Upper lobe of right lung (tissue), 1 donor: ENCODE measurements at places on chromosomes 6 and 20. TPM values are rescaled to one million over a fixed set of nuclear protein-coding genes. Genes with fewer than 3 reads are reported as not detected.
A peak's percentile ranks its signal among the peaks of the same experiment; 100 is the strongest.

GRCh38 chr6:127031511-127031910 is 87.0 kb upstream of the RSPO3 start:
- H3K27ac ChIP-seq: no peak overlapping the region
- no peak overlapping the region for H3K4me3 ChIP-seq
- no peaks in the 10 kb centered on the region for H3K36me3 ChIP-seq
- H3K27me3 ChIP-seq: no peaks in the 10 kb centered on the region
- H3K4me1 ChIP-seq: no peaks in the 10 kb centered on the region

DNA sequence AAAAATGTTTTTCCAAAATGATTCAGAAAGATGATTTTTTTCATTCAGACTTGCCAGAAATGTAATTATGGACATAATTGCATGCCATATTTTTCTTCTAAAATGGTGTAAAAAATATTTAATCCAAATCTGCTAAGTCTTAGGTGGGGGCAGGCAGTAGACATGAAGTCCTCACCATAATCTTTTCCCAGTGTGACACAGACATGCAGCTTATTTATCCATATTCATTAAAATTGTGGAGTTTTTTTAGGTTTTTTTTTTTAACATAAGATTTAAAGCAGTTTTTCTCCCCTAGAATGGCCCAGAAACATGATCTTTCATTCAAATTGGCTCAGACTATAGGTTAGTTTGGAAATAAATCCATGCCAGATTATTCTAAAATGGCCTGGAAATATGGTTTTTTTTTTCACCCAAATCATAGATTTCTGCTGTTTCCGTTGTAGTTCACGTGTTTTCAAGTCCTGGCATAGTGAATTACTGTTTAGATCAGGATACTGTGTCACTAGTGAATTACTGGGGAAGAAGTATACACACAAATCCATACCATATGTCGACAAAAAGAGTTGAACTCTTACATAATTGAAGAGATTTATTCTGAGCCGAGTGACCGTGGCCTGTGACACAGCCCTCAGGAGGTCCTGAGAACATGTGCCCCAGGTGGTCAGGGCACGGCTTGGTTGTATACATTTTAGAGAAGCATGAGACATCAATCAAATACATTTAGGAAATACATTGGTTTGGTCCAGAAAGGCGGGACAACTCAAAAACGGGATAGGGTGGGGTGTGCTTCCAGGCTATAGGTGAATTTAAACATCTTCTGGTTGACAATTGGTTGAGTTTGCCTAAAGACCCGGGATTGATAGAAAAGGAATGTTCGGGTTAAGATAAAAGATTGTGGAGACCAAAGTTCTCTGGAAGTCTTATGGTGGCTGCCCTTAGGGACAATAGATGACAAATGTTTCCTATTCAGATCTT is 33.9 kb downstream of the ZNF133 start:
- no peak for DNase-seq
- peaks cover 2% of the 10 kb centered on the region for H3K36me3 ChIP-seq
- no peak overlapping the region for H3K4me3 ChIP-seq
- no peaks in the 10 kb centered on the region for H3K4me1 ChIP-seq
- H3K27ac ChIP-seq: no peak overlapping the region

GRCh38 chr6:149147938-149148718 is 169.4 kb upstream of the TAB2 start:
- H3K4me1 ChIP-seq: peaks cover 4% of the 10 kb centered on the region
- H3K36me3 ChIP-seq: no peaks in the 10 kb centered on the region
- H3K27me3 ChIP-seq: no peaks in the 10 kb centered on the region
- H3K27ac ChIP-seq: no peak overlapping the region
- DNase-seq: no peak
- no peak overlapping the region for H3K4me3 ChIP-seq

GRCh38 chr6:140779991-140780596 is 1352.6 kb upstream of the GJE1 start:
- H3K4me1 ChIP-seq: no peaks in the 10 kb centered on the region
- no peaks in the 10 kb centered on the region for H3K27me3 ChIP-seq
- peak; percentile 27 for DNase-seq
- no peak overlapping the region for H3K27ac ChIP-seq
- H3K4me3 ChIP-seq: no peak overlapping the region

GRCh38 chr20:24766143-24766527 is 182.9 kb upstream of the CST7 start:
- no peaks in the 10 kb centered on the region for H3K27me3 ChIP-seq
- H3K4me1 ChIP-seq: no peaks in the 10 kb centered on the region
- no peak for DNase-seq
- no peak overlapping the region for H3K4me3 ChIP-seq
- H3K36me3 ChIP-seq: no peaks in the 10 kb centered on the region
- no peak overlapping the region for H3K27ac ChIP-seq

GRCh38 chr6:133410638-133411435 is 169.7 kb downstream of the EYA4 start:
- no peak for DNase-seq
- H3K4me3 ChIP-seq: no peak overlapping the region
- H3K27me3 ChIP-seq: no peaks in the 10 kb centered on the region
- H3K4me1 ChIP-seq: no peaks in the 10 kb centered on the region

Gene PREP
- 32.9 TPM for total RNA-seq

Gene SLC32A1
- total RNA-seq: not detected

DNA sequence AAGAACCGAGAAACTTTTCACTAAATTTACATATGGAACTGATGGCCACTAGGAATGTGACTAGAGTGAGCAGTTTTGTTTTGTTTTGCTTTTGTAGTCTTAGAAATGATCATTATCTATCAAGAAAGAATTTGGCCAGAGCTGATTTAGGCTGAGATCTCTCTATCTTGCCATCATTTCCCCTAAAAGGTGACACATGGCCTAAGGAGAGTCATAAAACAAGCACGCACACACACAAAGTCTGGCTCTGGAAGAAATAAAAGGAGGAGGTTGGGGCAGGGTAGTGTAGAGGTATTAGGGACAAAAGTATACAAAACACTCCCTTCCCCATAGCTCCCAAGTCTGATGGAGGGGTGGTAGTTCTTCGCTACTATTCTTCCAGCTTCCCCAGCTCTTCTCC is 56.4 kb downstream of the RIPOR2 start:
- H3K36me3 ChIP-seq: no peaks in the 10 kb centered on the region
- no peaks in the 10 kb centered on the region for H3K27me3 ChIP-seq
- H3K4me1 ChIP-seq: no peaks in the 10 kb centered on the region
- DNase-seq: no peak

DNA sequence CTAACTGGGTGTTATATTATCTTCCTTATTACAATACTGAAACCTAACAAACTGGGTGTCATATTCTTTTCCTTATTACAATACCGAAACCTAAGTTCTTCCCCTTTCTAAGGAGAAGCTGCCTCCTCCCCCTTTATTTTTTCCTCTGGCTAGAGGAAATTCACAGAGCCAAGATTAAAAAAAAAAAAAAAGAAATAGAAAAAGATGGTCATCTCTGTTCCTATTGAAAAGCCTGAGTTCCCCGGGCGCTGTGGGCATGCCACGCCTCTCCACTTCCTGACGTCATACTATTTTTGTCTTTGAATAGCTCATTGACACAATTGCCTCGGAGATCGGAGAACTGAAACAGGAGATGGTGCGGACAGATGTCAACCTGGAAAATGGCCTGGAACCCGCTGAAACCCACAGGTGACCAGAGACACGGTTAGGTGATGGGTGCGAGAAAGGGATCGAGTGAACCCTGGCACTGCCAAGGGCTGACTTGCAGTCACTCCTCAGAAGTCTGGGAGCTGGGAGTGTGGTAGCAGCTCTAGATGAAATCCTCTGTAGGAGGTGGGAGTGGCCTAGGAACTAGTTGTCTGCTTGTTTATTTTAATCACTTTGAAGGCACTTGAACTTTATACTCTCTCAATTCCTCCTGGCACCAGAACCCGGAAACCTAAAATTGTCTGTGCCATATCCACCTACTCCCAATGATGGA is 82.2 kb upstream of the NAA20 start:
- H3K36me3 ChIP-seq: peaks cover 26% of the 10 kb centered on the region
- H3K4me3 ChIP-seq: peak overlapping the region; percentile 38
- DNase-seq: peak; percentile 75
- peaks cover 84% of the 10 kb centered on the region for H3K4me1 ChIP-seq
- peak overlapping the region; percentile 81 for H3K27ac ChIP-seq

Gene HLA-DMA
- 197 TPM for total RNA-seq

DNA sequence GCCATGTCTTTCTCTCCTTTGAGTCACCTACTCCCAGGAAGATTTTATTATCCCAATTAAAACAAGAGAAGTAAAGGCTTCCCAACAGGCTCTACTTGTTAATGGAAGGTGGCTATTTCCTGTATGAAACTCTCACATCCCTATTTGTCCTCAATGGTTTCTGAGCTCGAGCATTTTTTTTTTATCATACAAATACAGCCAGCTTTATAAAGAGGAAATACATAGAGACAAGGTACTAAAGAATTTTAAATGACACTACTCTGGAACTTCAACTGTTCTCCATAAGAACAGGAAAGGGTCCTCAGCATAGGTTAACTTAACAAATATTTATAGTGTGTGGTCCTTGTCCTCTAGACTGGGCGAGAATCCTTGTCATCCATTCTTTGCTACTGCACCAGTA is 41.0 kb downstream of the TSHZ2 start:
- no peak overlapping the region for H3K27ac ChIP-seq
- H3K4me1 ChIP-seq: no peaks in the 10 kb centered on the region
- H3K4me3 ChIP-seq: no peak overlapping the region
- H3K36me3 ChIP-seq: no peaks in the 10 kb centered on the region
- no peaks in the 10 kb centered on the region for H3K27me3 ChIP-seq

DNA sequence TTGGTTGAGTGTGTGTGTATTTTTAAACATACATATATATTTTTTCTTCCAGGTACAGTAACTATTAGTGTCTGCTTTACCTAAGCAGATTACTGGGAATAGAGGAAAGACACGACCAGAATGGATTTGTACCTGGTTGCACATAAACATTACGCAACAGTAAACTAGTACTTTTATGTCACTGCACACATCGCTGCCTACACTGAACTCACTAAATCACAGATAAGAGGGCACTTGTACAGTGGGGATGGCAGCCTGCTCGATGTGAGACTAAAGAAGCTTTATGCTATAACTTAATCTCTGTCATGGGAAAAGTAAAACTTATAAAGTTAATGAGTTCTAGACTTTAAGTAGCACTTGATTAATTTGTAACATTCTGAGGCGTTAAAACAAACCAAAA is 89.5 kb upstream of the SIM1 start:
- no peak for DNase-seq
- no peaks in the 10 kb centered on the region for H3K36me3 ChIP-seq
- peaks cover 8% of the 10 kb centered on the region for H3K4me1 ChIP-seq
- H3K27ac ChIP-seq: no peak overlapping the region
- H3K4me3 ChIP-seq: no peak overlapping the region

DNA sequence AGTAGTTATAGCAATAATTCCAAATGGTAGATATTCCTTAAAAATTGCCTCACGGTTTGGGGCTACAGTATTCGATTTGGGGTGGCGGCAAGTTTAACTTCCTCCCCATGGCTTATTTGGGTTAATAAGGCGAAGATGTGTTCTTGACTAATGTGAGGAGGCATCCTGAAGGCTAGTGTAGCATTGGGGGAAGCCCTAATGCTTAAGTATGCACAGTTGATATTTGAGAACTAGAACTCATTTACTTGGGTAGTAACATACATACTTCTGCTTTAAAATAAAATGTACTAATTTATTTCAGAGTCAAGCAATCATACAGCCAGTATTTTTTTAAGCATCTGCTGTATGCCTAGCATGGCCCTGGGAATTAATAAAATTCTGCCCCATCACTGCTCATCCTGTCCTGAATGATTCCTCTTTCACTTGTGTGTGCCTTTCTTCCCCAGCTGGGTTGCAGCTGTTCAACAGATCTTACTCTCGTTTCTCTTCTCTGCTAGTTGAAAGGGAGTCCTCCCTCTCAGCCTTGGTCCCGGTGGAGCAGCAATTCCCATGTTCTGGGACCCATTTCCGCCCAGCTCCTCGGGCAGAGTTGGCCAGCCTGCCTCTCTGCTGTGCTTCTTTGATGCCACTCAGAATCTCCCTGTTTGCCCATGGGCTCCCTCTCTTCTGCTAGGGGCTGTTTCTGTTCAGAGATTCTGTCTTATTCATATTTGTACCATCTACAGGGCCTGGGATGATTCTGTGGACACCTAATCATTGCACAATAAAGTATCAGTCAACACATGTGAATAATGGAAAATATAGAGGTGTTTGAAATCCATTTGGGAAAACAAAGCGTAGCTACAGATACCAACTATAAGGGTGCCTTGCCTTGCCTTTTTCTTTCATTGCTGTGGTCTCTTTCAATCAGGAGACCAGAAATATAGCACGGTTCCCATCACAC is 104.8 kb downstream of the ARID1B start:
- DNase-seq: no peak
- no peaks in the 10 kb centered on the region for H3K36me3 ChIP-seq
- no peak overlapping the region for H3K4me3 ChIP-seq
- peaks cover 62% of the 10 kb centered on the region for H3K4me1 ChIP-seq
- no peak overlapping the region for H3K27ac ChIP-seq

GRCh38 chr6:151255811-151256210 is 16.0 kb downstream of the AKAP12 start:
- H3K27ac ChIP-seq: no peak overlapping the region
- H3K4me1 ChIP-seq: peaks cover 13% of the 10 kb centered on the region
- H3K36me3 ChIP-seq: no peaks in the 10 kb centered on the region
- DNase-seq: no peak

Gene HLA-DRA
- total RNA-seq: 1,444 TPM

Gene CEP57L1
- total RNA-seq: 9.7 TPM

GRCh38 chr6:143549221-143549948 is 37.9 kb upstream of the FUCA2 start:
- H3K27ac ChIP-seq: no peak overlapping the region
- no peak overlapping the region for H3K4me3 ChIP-seq
- no peak for DNase-seq
- no peaks in the 10 kb centered on the region for H3K36me3 ChIP-seq
- no peaks in the 10 kb centered on the region for H3K4me1 ChIP-seq

Gene SPAG4
- 2.9 TPM for total RNA-seq

GRCh38 chr6:127458222-127458621 is 967 bp downstream of the KIAA0408 start:
- H3K27ac ChIP-seq: peak overlapping the region; percentile 78
- H3K4me1 ChIP-seq: peaks cover 18% of the 10 kb centered on the region
- H3K36me3 ChIP-seq: peaks cover 2% of the 10 kb centered on the region
- no peaks in the 10 kb centered on the region for H3K27me3 ChIP-seq
- DNase-seq: no peak

DNA sequence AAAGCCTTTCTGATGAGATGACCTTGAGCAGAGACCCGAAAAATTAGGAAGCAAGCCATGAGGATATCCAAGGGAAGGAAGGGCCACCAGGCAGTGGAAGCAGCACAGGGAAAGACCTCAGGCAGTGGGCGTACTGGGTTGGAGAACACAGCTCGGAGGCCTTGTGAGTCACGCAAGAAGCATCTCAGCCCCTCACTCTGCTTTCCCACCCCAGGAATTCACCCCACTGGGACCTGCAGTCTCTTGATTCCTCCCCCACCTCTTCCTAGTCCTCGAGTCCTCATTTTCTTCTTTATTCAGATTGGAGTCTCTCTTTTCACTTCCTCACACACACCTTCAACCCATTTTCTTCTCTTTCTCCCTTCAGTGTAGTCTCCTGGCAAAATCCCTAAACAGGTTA is 27.0 kb downstream of the RPRD1B start:
- H3K27me3 ChIP-seq: no peaks in the 10 kb centered on the region
- H3K27ac ChIP-seq: no peak overlapping the region
- H3K4me3 ChIP-seq: no peak overlapping the region
- H3K36me3 ChIP-seq: peaks cover 83% of the 10 kb centered on the region
